ENCODE measurements at places on chromosomes 7 and 10. TPM values are rescaled to one million over a fixed set of nuclear protein-coding genes. Genes with fewer than 3 reads are reported as not detected.

The CTAGE4 gene
- total RNA-seq: 5.9 TPM

The USP54 gene
- total RNA-seq: 32.8 TPM

The MMRN2 gene
- total RNA-seq: 1.0 TPM

The CYTH3 gene
- total RNA-seq: 35.5 TPM

The FRMPD2 gene
- not detected for total RNA-seq

The ASAH2B gene
- 3.3 TPM for total RNA-seq

The FBXL13 gene
- 2.5 TPM for total RNA-seq

The AOC1 gene
- 0.15 TPM for total RNA-seq

The ANKRD2 gene
- 0.98 TPM for total RNA-seq

The PNLIPRP3 gene
- not detected for total RNA-seq

The MBL2 gene
- total RNA-seq: not detected

The TUBGCP2 gene
- 93.7 TPM for total RNA-seq

The ABCB4 gene
- total RNA-seq: 0.18 TPM

The HECTD2 gene
- total RNA-seq: 11.5 TPM

The GTF2I gene
- 305 TPM for total RNA-seq

The PYROXD2 gene
- total RNA-seq: 2.3 TPM

The AKR1C8 gene
- not detected for total RNA-seq

The PRF1 gene
- not detected for total RNA-seq

The HIP1 gene
- total RNA-seq: 43.3 TPM

The TOMM7 gene
- 295 TPM for total RNA-seq

The TMEM178B gene
- total RNA-seq: 0.39 TPM

The PON1 gene
- total RNA-seq: not detected

The AEBP1 gene
- total RNA-seq: 0.62 TPM

The TMEM184A gene
- 9.2 TPM for total RNA-seq

The CUEDC2 gene
- 79.3 TPM for total RNA-seq

The BAIAP2L1 gene
- total RNA-seq: 120 TPM

The NUTM2E gene
- total RNA-seq: 0.08 TPM
